ENCODE measurements at places on chromosomes 2 and 18.

DNA sequence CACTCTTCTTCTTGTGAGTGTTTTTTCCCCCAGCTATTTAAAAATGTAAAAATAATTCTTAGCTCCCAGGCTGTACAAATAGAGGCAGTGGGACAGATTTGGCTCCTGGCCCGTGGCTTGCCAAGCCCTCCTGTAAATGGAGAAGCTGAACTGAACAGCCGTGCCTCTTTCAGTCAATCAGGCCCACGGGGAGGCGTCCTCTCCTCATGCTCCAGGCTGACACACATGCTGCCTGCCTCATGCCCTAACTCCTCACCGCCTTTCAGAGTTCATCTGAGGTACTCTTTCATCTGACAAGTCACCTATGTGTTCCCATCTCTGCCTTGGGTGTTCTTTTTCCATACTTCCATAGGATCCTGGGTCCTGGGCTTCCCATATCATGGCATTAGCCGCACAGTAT lies 58.9 kb downstream of the BMP10 start:
- no peak for DNase-seq

- DNase-seq = no peak
Measured at GRCh38 chr2:196737046-196737445, 62.4 kb downstream of the GTF3C3 start.

- DNase-seq = no peak
Measured at GRCh38 chr18:60676815-60677214, 304.2 kb upstream of the MC4R start.

DNA sequence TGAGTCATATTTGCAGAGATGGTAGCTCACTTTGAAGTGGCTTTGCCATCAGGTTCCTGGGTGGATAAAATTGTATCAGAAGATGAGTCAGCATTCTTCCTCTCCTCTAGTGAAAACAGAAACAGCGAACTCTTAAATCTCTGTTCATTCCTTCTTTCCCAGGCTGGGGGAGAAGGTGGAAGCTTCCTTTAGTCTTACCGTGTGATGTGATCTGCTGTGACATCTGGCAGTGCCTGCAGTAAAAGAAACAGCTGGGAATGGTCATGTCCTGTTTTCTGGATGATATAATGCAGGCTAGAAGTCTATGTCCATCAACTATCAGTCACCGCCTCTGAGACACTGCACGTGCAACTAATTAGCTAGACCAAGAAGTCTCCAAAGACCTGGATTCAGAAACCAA lies 171.6 kb downstream of the VAPA start:
- no peak for DNase-seq

DNA sequence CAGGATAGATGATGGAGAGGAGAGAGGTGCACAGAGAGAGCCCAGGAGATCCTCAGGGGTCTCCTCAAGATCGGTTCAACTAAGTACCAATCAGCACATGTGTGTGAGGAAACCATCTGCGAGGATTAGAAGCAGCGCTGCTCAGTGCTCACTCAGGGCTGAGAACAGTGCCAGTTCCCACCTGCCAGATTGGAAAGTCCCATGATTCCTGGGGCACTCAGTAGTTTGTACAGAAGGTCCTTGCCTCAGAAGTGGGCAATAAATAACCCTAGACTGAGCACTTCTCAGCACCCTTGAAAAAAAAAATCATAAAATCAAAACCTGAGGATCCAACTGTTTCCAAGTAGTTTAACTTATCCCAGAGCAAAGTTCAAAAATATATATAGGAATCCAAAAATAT lies 53.8 kb downstream of the SEMA4F start:
- DNase-seq = no peak

Data from stimulated activated naive B cell treated with anti-CD40 and anti-IgM and Interleukin-4, amounts not matched to agents 10 μg/mL and 1 μg/mL and 100 μg/mL, for 72 hours (primary cell).